MM.1S (cell line): ENCODE measurements at places on chromosomes 16 and 17.
A peak's percentile ranks its signal among the peaks of the same experiment; 100 is the strongest.

DNA sequence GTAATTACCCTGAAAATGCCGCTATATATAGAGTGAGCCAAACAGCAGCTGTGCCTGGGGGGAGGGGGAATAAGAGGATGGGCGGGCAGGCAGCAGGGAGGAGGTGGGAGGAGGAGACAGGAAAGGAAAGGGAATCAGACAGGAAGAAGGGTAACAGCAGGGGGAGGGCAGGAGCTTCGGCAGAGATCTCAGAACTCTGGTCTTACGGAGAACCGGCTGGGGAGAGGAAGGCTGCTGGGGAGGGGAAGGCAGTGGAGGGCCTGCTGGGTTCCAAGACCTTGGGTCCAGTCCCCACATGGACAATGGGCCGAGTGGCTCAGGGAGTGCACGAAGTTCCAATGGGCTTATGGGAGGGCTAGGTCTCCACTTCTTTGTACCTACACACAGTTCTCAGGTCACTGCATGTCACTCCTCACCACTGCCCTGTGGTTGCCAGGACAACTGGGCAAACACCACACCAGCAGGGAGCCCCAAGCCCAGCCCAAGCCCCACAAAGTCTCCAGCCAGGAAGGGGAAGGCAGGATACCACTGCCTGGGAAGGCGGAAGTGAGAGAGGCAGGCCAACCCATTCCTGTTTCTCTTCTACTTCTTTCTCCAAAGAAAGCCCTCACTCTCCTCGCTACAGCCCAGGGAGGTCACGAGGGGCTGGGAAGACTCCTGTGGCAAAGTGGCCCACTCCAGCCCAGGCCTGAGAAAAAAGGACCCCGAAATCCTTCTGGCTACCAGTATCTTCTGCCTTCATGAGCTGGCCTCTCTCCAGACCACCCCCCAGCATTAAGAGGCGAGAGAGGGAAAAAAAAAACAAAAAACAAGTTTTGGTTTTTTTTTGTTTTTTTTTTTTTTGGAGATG, 25.3 kb downstream of the G6PC3 start:
- H3K27ac ChIP-seq = peak overlapping the region; percentile 13; the same call in 1 of the 2 replicates
- no peaks in the 10 kb centered on the region; the same call in 1 of the 2 replicates for H3K36me3 ChIP-seq
- H3K4me3 ChIP-seq = no peak overlapping the region
- no peaks in the 10 kb centered on the region for H3K27me3 ChIP-seq
- 0 out of 2 replicates have a peak, but pooled peaks cover 4% of the 10 kb centered on the region for H3K4me1 ChIP-seq

GRCh38 chr16:67801883-67802282, 4.5 kb downstream of the RANBP10 start:
- no peaks in the 10 kb centered on the region for H3K27me3 ChIP-seq
- no peaks in the 10 kb centered on the region for H3K36me3 ChIP-seq
- no peak overlapping the region for H3K27ac ChIP-seq
- DNase-seq = no peak

DNA sequence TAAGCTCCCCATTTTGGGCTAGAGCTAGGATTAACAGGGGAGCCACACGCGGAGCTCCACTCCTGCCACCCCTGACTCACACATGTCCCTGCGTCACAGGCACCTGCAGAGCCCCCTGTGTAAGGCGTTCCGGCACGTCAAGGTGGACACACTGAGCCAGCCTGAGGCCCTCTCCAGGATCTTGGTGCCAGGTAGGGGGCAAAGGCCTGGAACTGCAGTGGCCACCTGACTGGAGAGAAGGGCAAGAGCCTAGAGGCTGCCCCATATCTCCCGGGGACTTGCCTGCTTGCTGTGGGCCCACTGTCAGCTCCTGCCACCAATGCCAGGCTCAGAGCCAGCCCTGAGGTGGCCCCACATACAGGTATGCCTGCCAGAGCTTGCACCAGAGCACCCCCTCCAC, 33.7 kb downstream of the NECAB2 start:
- no peak overlapping the region for H3K4me3 ChIP-seq
- H3K27ac ChIP-seq = no peak overlapping the region
- H3K4me1 ChIP-seq = no peaks in the 10 kb centered on the region
- H3K36me3 ChIP-seq = no peaks in the 10 kb centered on the region

GRCh38 chr17:73228748-73229236, 32.9 kb downstream of the CPSF4L start:
- H3K4me3 ChIP-seq = no peak overlapping the region
- DNase-seq = peak; percentile 25
- peaks cover 4% of the 10 kb centered on the region for H3K4me1 ChIP-seq
- 0 out of 2 replicates have a peak overlapping the region, but pooled peaks have one; percentile 2 for H3K27ac ChIP-seq
- no peaks in the 10 kb centered on the region for H3K27me3 ChIP-seq

- no peak for DNase-seq
- no peak overlapping the region for H3K27ac ChIP-seq
- H3K27me3 ChIP-seq = no peaks in the 10 kb centered on the region
- H3K4me3 ChIP-seq = peak overlapping the region; percentile 98; the same call in 1 of the 2 replicates
- H3K36me3 ChIP-seq = 0 out of 2 replicates have a peak, but pooled peaks cover 2% of the 10 kb centered on the region
- peaks cover 12% of the 10 kb centered on the region for H3K4me1 ChIP-seq
Observed at GRCh38 chr16:29993903-29994599, 1.4 kb downstream of the HIRIP3 start.

GRCh38 chr16:27109666-27110523, 43.2 kb downstream of the C16orf82 start:
- no peaks in the 10 kb centered on the region for H3K4me1 ChIP-seq
- no peaks in the 10 kb centered on the region for H3K27me3 ChIP-seq
- no peak overlapping the region for H3K27ac ChIP-seq
- H3K36me3 ChIP-seq = no peaks in the 10 kb centered on the region
- H3K4me3 ChIP-seq = peak overlapping the region; percentile 27; the same call in 1 of the 2 replicates

DNA sequence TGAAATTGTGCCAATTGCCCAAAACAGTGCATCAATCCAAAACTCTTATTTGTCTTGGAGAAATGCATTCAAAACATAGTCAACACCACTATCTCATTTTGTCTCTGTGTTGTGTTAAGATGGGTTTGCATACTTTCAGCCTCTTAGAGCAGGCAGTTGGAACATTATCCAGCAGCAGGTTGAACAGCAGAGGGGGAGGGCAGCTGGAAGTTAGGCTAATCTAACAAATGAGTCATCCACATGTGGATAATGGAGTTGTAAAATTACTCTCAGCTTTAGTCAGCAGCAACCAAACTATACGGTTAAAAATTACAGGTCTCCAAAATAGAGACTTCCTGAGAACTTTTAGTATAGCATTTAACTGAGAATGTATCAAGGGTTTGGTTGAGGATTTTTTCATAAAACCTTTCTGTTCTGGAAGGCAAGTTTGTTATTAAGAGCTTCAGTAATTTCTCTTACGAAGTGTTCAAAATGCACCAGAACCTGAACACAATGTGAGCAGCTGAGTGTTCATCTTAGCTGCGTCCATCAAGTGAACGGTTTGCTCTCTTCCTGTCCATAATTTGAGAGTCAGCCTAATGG, 46.3 kb downstream of the PRKCA start:
- no peaks in the 10 kb centered on the region for H3K27me3 ChIP-seq
- H3K4me1 ChIP-seq = no peaks in the 10 kb centered on the region

GRCh38 chr17:9842057-9842758, 16.5 kb downstream of the GLP2R start:
- DNase-seq = no peak
- no peak overlapping the region for H3K4me3 ChIP-seq
- H3K27me3 ChIP-seq = no peaks in the 10 kb centered on the region; the same call in 1 of the 2 replicates

GRCh38 chr17:13851889-13852288, 217.4 kb upstream of the COX10 start:
- DNase-seq = no peak
- H3K27ac ChIP-seq = no peak overlapping the region
- H3K36me3 ChIP-seq = no peaks in the 10 kb centered on the region
- no peaks in the 10 kb centered on the region for H3K27me3 ChIP-seq
- no peak overlapping the region for H3K4me3 ChIP-seq
- no peaks in the 10 kb centered on the region for H3K4me1 ChIP-seq

- H3K4me3 ChIP-seq = no peak overlapping the region
- no peaks in the 10 kb centered on the region for H3K4me1 ChIP-seq
- H3K27me3 ChIP-seq = no peaks in the 10 kb centered on the region
- H3K36me3 ChIP-seq = no peaks in the 10 kb centered on the region
Observed at GRCh38 chr16:75497558-75497957, 2.3 kb upstream of the CHST6 start.
